ENCODE measurements at places on chromosomes 13 and 19.

GRCh38 chr19:19647037-19647835, 3.8 kb upstream of the GMIP start:
- DNase-seq: no peak

DNA sequence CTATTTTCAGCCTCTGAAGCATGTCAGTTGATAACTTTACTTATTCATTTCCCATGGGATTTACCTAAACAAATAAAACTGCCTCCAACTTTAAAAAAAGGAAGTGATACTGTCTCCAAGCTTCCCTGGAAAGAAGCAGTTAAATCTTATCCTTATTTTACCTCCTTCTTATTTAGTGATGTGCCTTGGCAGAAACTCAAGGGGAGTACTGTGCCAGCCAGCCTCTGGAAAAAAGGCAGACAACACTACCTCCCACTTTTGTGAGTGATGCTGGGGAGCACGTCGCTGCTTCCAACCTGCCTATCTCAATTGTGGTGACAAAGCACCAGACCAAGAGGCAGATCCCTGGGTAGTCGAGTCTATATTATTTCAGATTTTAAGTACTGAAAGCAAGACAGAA, 765.6 kb downstream of the DIAPH3 start:
- DNase-seq: no peak

DNA sequence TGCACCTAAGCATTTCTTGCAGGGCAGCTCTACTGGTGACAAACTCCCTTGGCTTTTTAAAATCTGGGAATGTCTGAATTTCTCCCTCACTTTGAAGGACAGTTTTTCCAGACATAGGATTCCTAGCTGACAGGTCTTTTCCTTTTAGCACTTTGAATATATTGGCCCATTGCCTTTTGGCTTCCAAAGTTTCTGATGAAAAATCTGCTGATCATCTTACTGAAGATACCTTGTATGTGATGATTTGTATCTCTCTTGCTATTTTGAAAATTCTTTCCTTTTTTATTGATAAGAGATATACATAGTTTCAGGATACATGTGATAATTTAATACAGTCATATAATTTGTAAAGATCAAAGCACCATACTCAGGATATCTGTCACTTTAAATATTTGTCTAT, 211.1 kb downstream of the ZIC5 start:
- no peak for DNase-seq

GRCh38 chr13:113746671-113747070, 12.4 kb upstream of the TMEM255B start:
- DNase-seq: no peak

DNA sequence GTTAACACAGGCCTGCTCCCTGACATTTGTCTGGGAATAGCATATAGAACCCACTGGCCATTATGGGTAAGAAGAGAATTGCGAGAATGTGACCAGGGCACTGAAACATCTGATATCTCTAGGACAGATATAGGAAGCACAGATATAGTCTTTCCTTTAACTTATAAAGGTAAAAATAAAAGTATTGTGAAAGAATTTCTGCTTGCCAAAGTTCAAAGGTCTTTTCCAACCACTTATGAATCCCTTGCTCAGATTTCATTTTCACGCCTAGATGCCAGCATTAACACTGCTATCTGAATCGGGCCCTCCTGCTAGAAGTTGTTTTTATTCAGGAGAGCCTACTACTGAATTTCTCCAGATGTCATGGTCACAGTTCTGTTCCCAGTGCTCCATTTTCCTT, 27.7 kb downstream of the BBC3 start:
- no peak for DNase-seq

DNA sequence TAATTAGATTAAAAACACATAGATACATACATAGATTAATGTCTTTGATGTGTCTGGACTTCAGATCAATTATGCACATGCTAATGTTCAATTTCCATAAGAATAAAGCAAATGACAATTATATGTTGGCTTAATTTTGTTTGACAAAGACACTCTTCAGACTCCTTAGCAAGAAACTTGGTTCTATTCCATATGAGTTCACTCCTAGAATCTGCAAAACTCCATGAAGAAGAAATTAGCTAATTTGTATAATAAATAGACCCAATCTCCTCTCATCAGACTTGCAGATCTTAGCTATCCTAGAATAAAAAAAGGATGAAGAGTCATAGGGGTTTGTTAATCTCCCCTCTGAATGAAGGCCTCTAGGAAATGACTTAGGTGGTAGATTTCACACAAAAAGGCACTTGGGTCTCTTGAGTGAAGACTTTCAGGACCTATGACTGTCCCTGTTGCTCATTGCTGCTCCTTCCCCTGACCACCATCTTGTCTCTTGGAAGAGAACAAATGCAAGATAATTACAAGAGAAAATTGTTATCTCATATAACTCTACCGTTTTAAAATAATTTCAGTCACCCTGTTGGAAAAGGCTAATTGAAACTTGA, 302.2 kb downstream of the EFNB2 start:
- no peak for DNase-seq

DNA sequence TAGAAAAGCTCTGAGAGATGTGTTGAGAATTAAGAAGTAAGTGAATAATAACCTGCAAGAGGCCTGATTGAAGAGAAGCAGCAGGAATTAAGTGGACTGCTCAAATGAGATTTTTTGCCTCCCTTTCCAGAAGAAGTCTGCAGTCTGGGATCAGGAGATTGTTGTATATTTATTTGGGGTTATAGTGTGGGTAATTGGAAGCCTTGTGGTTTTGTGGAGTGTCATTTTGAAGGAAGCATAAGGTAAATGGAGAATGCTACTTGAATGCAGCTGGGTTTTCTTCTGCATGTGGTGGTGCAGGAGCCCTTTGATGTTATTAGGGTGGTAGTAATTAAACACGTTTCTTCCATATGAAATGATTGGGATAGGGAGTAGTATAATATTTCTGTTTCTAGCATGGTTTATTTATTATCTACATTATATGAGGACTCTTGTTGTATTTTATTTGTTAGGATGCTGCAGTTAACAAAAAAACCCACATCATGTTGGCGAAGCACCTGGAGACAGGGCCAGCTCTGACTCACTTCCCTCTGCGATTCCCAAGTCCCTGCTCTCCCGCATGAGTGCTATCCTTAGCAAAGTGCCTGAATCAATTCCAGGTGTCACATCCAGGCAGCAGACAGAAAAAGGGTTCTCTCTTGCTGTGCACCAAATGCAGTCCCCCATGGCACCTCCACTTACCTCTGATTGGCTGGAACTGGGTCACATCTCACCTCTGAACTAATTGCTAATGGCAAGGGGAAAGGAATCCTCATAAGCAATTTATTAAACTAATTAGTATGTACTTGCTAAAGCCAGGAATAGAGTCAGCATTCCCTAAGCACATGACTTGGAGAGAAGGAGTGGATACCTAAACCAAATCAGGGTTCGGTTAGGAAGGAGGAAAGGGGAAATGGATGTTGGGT, 54.8 kb downstream of the DGKH start:
- no peak for DNase-seq

All from effector CD4-positive, alpha-beta T cell (primary cell).